ENCODE measurements at places on chromosomes 12 and 14.

GRCh38 chr12:112851024-112851777 lies 55.6 kb upstream of the OAS1 start:
- no peak for DNase-seq

GRCh38 chr14:76640923-76641395 lies 120.3 kb upstream of the VASH1 start:
- no peak for DNase-seq

DNA sequence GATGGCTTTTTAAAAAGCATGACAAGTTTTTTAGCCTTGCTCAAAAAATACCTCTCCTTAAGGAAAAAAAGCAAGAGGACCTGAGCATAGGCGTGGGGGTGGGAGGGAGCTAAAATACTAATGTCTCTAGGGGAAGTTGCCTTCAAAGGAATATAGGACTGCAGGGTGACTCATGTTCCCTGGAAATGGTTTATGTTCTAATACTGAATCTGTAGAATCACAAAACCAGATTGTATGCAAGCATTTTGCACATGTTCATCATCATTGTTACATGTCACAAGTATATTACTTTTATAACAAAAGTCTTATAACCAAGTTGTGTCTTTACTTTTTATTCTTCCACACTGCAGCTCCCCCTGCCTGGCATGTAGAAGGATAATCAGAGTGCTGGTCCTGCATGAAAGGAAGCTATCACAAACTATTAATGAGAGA lies 36.6 kb downstream of the GPR135 start:
- DNase-seq = no peak

DNA sequence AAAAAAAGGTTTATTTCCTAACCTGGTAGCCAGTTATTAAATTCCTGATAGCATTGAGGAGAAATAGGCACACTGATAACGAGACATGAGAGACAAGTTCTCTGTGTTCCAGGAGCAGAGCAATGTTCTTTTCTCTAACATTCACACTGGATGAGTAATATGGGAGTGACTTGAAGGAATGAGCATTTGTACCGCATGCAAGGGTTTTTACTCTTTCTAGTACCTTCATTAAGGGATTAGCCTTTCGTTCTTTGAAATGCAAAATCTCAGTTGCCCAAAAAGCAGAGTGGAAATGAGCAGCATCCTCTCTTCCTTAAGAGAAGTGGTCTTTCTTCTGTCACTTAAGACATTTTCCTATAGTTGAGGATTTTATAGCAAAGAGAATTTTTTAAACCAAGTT lies 54.7 kb downstream of the FGD4 start:
- DNase-seq = no peak

DNA sequence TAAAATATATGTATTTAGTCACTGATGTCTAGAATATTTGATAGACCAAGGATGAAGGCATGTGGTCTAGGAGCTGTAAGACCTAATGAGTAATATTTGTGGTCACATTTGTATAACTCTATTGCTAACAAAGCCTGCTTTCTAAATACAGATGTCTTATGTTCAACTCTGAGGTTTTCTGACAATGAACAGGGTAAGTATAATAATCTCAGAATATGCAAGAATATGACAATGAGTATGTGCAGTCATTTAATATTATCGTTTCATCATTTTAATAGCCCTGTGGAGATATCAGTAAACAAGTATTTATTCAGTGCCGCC lies 389.6 kb downstream of the LRIG3 start:
- DNase-seq = no peak

GRCh38 chr14:87805315-87805723 lies 187.7 kb downstream of the GALC start:
- no peak for DNase-seq

Measured in GF-D8 (cell line).